Activated CD8-positive, alpha-beta T cell treated with anti-CD3 and anti-CD28 coated beads for 36 hours (primary cell): ENCODE measurements at places on chromosomes 12 and 14. TPM values are rescaled to one million over a fixed set of nuclear protein-coding genes. Genes with fewer than 3 reads are reported as not detected.

DNA sequence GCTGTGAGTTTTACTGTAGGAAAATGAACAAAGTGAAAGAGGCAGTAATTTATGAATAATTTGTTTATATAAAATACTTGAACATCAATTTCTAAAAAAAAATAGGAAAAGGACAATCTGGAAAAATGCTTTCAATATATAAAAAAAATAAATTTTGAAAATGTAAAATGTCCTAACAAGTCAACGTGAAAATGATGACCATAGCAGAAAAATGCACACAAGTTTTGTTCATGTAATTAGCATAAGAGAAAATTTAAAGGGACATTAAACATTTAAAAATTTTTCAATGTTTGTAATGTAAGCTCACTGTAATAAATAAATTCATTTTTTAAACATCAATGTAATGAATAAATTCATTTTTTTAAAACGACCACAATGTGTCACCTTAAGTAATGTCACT lies 214.8 kb upstream of the ATXN7L3B start:
- H3K27me3 ChIP-seq: no peaks in the 10 kb centered on the region
- no peaks in the 10 kb centered on the region for H3K4me1 ChIP-seq
- no peaks in the 10 kb centered on the region for H3K36me3 ChIP-seq

DNA sequence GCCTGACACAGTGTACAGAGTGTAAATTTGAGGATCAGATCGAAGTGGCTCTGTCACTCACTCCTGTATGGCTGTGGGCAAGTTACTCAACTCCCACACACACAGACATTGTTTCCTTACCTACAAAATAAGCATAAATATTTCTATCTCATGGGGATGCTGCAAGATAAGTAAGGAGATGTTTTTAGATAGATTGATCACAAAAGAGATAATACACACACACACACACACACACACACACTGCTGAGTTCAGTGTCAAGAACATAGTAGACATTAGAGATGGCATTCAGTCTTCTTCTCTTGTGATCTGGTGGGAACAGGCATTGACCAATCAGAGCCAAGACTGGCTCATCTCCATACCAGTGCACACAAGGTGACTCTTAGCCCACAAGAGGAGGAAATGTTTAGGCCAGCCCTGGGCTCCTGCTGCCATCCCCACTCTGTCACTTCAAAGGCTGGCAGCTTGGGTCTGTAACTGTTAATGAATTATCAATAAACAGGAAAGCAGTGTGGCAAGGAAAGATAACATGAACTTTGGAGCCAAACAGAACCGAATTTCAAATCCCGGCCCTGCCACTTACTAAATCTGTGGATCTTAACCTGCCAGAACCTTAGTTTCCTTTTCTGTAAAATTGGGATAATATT lies 3.4 kb upstream of the RNASE8 start:
- no peaks in the 10 kb centered on the region for H3K4me1 ChIP-seq
- DNase-seq: peak; percentile 20
- H3K27me3 ChIP-seq: peaks cover 1% of the 10 kb centered on the region

DNA sequence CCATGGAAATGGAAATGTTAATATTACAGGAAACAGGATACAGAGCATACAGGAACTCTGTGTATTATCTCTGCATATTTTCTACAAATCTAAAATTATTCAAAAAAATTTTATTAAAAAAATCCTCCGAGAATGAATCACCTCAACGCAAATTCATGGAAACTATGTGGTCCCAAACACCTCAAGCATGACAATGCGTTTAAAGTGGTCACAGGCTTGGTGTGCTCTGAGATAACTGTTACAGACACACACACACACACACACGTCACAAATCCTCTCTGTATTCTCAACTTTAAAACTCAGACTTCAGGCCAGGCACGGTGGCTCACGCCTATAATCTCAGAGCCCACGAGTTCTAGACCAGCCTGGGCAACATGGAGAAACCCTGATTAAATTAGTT lies 45.3 kb upstream of the MTERF2 start:
- H3K4me3 ChIP-seq: no peak overlapping the region
- no peaks in the 10 kb centered on the region for H3K27me3 ChIP-seq
- peaks cover 31% of the 10 kb centered on the region for H3K4me1 ChIP-seq
- DNase-seq: no peak

Gene PLA2G1B
- not detected for total RNA-seq

GRCh38 chr12:91985002-91985787 lies 160.5 kb downstream of the BTG1 start:
- peaks cover 42% of the 10 kb centered on the region for H3K4me1 ChIP-seq
- peak; percentile 52 for DNase-seq
- H3K27me3 ChIP-seq: no peaks in the 10 kb centered on the region
- H3K27ac ChIP-seq: no peak overlapping the region
- H3K36me3 ChIP-seq: no peaks in the 10 kb centered on the region

- DNase-seq: no peak
- peaks cover 33% of the 10 kb centered on the region for H3K36me3 ChIP-seq
- H3K4me1 ChIP-seq: peaks cover 21% of the 10 kb centered on the region
Observed at GRCh38 chr12:54407183-54407905, 11.7 kb downstream of the ITGA5 start.

GRCh38 chr12:89935850-89936249 lies 227.2 kb upstream of the ATP2B1 start:
- no peak overlapping the region for H3K27ac ChIP-seq
- H3K27me3 ChIP-seq: no peaks in the 10 kb centered on the region
- no peaks in the 10 kb centered on the region for H3K36me3 ChIP-seq
- H3K4me3 ChIP-seq: no peak overlapping the region
- peaks cover 20% of the 10 kb centered on the region for H3K4me1 ChIP-seq

DNA sequence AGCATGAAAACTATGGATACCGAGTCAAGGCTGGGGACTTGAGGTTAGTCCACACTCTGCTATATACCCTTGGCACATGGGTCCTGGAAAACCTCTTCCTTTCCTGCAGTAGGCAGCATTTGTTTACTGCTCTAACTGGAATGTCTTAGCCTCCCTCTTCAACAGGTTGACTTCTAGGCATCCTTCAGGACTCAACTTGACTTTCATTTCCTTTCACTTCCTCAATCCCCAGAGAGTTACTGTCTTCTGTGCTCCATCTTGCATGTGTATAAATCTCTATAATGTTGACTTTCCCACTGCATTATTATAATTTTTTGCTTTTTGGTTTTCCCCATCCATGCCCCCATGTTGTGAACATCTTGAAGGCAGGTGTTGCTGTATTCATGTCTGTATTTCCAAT lies 107.9 kb downstream of the VRK1 start:
- no peak for DNase-seq
- H3K36me3 ChIP-seq: peaks cover 18% of the 10 kb centered on the region
- H3K27ac ChIP-seq: no peak overlapping the region
- H3K4me3 ChIP-seq: no peak overlapping the region
- H3K4me1 ChIP-seq: peaks cover 2% of the 10 kb centered on the region
- H3K27me3 ChIP-seq: no peaks in the 10 kb centered on the region
